CD4-positive, alpha-beta T cell treated with Interleukin-21 for 1 hour (primary cell): ENCODE measurements at places on chromosomes 16 and 17.

GRCh38 chr17:57957120-57957850, 2.1 kb upstream of the CUEDC1 start:
- no peak for DNase-seq

- DNase-seq: no peak
Measured at GRCh38 chr16:88315543-88316105, 67.1 kb upstream of the ZNF469 start.

GRCh38 chr16:79182616-79183015, 417.9 kb downstream of the MAF start:
- no peak for DNase-seq

GRCh38 chr17:9658593-9659211, 13.4 kb downstream of the USP43 start:
- no peak for DNase-seq

GRCh38 chr16:2815299-2815771, 1.7 kb upstream of the PRSS21 start:
- DNase-seq: no peak

DNA sequence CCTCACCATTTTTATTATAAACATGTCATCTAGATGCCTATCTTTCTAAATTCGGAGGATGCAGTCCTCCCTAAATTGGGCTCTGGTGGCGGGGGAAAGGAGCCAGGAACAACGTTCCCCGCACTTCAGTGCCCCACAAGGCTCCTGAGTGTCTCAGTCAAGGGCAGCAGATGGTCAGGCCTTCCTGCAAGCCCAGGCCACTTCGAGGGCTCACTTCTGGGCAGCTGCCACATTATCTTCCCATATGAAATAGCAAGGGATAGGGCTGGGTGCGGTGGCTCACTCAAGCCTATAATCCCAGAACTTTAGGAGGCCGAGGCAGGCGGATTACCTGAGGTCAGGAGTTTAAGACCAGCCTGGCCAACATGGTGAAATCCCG, 32.3 kb downstream of the FBXO31 start:
- no peak for DNase-seq

GRCh38 chr16:2276368-2277195, 8.7 kb upstream of the RNPS1 start:
- no peak for DNase-seq

DNA sequence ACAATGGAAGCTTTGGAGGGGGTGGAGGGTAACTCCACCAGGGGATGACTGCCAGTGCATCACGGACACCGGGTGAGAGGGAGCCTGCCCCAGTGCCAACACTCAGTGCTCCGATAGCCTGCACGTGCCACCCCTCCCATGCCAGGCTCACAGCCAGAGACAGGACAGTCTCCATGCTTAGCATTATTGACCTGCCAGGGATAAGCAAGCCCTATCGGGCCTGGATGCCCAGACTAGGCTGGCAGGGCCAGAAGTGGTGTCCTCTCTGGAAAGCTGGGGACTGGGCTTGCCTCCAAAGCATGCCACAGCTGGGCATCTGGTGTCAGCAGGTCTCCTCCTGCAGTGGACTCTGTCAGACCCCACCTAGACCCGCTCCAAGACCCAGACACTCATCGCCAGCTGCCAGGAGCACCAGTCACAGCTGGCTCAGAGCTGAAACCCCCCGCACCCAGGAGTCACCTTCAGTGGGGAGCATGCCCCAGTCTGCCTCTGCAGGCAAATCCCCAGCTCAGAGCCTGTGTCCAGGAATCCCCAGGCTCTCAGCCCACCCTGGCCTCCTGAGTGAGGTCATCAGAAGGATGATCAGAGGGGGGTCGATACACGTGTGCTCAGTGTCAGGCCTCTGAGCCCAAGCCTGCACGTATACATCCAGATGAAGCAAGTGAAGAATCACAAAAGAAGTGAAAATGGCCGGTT, 1.8 kb upstream of the RHBDF1 start:
- no peak for DNase-seq

- no peak for DNase-seq
Measured at GRCh38 chr16:3823427-3823826, 57.1 kb downstream of the CREBBP start.

- DNase-seq: no peak
Measured at GRCh38 chr17:15501793-15502192, 34.4 kb upstream of the CDRT4 start.

GRCh38 chr16:2048116-2048543, 345 bp downstream of the TSC2 start:
- DNase-seq: no peak

GRCh38 chr17:42748202-42748907, 3.5 kb upstream of the EZH1 start:
- DNase-seq: no peak

GRCh38 chr16:67199808-67200198, 872 bp downstream of the ELMO3 start:
- no peak for DNase-seq

DNA sequence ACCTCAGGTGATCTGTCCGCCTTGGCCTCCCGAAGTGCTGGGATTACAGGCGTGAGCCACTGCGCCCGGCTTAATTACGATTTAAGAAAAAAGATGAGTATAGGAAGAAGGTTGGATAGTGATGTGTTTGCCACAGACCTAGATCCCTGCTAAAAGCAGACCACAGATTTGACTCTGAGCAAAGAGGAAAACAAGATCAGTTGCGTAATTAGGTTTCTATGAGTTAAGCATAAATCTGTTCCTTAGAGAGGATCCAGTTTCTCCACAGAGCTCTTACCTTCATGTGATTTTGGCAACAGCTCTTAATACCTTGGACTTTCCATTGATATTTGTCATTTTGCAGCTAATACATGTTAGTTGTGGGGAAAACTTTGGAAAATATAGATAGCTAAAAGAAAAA, 31.1 kb downstream of the CDH1 start:
- no peak for DNase-seq

GRCh38 chr16:84579936-84580335, 37.9 kb downstream of the COTL1 start:
- DNase-seq: no peak

DNA sequence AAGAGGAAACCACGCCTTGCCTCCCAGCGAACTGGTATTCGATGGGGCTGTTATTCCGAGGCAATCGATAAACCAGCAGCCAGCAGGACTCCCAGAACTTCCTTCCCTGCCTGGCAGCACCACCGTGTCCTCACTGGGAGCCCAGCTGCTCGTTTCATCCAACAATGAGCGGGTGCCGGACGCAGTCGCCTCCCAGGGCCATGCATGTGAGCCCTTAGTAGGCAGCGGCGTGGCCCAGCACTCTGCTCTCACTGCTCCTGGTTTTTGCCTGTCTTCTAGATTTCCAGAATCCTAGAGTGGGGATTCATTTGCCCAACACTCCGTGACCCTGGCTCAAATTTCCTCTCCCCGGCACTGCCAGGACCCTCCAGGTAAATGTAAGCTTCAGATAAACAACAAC, 29.1 kb upstream of the RASD1 start:
- DNase-seq: no peak

- no peak for DNase-seq
Measured at GRCh38 chr17:34874478-34874877, 86.8 kb downstream of the CCT6B start.

DNA sequence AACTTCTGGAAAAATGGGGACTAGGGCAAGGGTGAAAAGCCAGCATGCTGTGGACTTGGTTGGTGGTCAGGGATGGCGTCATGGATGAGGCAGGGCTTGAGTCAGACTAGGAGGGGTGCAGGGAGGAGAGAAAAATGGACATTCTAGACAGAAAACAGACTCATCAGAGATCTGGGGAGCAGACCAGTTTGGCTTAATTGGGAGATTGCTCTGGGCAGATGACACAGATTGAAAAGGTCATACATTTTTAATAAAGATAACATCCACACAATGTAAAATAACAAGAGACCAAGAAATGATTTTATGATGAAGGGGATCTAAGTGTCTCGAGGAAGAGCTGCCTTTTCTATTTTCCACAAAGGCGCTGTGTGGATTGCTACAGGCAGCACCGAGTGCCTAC, 326.3 kb downstream of the XYLT1 start:
- no peak for DNase-seq

- no peak for DNase-seq
Measured at GRCh38 chr16:56298948-56299596, 107.8 kb downstream of the GNAO1 start.

DNA sequence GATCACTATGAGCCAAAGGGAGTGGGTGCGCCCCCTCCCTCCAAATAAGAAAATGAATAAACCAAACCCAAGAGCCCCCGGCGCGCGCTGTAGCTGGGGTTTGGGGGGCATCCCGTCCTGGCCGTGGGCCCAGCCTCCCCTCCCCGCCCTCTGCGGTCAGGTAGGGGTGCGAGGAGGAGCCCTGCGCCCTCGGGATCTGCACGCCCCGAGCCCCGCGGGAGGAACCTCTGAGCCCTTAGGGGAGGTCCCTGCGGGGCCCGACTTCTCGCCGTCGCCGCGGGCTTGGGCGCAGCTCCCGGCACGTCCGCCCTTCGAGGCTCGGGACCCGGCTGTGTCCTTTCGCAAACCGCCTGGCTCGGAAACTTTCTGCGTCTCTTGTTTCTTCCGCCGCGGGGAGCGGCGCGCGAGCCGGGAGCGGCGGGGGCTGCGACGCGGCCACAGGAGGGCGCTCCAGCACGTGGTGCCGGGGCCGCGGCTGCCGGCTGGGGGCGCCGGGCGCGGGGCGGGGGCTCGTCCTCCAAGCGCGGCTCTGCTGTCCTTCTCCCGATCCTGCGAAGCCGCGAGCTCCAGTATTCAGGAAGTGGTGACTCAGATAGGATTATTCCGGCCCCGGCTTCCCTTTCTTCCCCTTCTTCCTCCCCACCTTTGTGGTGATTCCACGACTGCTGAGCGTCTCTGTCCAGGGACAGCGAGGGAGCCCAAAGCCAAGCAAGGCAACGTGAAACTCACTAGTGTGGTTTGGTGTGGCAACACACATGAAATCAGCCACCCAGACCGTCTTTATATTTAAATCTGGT, 1.6 kb downstream of the PITPNC1 start:
- peak; percentile 83 for DNase-seq

GRCh38 chr16:81239367-81240121, 1.1 kb downstream of the BCO1 start:
- no peak for DNase-seq

GRCh38 chr17:12107905-12108304, 87.2 kb downstream of the MAP2K4 start:
- no peak for DNase-seq

- DNase-seq: peak; percentile 31
Measured at GRCh38 chr17:28947639-28948038, 3.7 kb downstream of the PHF12 start.

- peak; percentile 35 for DNase-seq
Measured at GRCh38 chr16:30761427-30761927, 385 bp downstream of the CFAP119 start.
